DMS 273 treated with DMSO at 0.1 percent for 48 hours (cell line): ENCODE measurements at places on chromosomes 12 and 14.
A peak's percentile ranks its signal among the peaks of the same experiment; 100 is the strongest.

DNA sequence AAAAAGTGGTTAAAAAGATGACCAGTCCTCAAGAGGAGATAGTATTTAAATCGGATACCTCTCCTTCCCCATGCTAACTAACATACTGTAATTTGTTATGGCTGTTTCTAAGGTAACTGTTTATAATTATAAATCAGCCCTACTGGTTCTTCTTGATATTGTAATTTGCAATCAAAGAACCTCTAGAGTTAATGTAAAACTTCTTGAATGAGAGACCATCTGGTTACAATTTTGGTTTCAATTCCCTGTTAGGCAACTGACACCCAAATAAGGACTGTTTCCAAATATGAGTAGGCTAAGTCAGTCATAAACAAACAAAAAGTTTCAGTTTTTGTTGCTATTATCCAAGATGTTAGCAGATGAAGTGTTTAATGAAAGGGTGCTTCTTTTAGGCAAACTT, 120.2 kb upstream of the DNM1L start:
- no peak for DNase-seq

DNA sequence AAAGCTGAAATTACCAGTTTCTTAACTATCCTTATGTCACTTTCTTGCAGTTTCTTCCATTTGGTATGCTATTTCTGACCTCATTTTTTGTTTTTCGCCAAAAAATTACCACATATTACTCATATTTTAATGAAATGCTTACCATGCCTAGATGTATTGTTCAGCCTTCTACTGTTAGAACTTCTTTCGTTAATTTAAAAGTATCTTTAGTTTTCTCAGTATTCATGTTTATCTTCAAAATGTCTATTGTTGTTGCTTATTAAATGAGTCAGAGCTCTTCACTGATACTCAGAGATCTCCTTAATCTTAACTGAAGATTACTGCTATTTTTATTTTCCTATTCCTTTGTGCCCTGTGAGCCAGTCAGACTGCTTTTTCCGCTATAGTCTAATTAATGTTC, 20.5 kb downstream of the RAP1B start:
- no peak for DNase-seq

DNA sequence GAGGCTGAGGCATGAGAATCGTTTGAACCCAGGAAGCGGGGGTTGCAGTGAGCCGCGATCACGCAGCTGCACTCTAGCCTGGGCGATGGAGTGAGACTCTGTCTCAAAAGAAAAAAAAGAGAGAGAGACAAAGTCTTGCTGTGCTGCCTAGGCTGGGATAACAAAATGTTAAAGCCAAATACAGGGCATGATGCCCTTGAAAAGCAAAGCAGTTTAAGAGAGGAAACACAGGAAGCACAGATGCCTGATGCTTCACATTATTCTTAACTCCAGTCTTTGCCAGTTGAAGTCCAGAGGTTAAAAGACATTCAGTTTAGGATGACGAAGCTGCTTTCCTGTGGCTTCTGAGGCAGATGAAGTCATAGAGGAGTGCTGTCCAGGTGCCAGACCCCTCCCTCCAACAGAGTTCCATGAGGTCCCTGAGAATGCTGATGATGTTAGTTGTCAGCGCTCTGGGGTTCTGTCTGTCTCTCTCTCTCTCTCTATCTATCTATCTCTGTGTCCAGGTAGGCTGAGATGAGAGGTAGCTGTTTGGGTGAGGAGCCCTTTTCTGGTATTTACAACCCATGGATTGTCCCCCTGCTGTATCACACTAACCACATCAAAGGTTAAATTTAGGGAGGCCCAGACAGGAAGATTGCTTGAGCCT, 4.9 kb upstream of the MRPL52 start:
- DNase-seq, result no peak

GRCh38 chr14:55665067-55665675, 85.2 kb downstream of the KTN1 start:
- DNase-seq, result no peak

- no peak for DNase-seq
Observed at GRCh38 chr14:103104654-103105452, 10.3 kb downstream of the EXOC3L4 start.

DNA sequence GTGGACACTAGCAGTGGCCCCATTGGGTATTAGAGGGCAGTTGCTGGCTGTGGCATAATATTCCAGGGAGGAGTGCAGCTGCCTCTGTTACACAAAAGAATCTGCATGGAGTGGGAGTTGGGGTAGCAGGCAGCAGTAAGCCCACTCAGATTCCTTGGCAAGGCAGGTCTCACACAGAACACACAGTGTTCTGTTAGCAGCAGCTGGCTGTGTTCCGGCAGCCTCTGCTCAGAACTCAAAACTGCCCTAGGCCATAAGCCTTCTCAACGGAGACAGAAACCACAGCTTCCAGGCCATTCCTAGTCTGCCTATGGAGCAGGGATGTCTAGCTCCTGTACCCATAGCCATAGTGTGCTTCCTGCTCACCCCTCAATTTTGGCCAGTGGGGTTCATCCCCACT, 1085.4 kb downstream of the SLC6A15 start:
- DNase-seq, result no peak

DNA sequence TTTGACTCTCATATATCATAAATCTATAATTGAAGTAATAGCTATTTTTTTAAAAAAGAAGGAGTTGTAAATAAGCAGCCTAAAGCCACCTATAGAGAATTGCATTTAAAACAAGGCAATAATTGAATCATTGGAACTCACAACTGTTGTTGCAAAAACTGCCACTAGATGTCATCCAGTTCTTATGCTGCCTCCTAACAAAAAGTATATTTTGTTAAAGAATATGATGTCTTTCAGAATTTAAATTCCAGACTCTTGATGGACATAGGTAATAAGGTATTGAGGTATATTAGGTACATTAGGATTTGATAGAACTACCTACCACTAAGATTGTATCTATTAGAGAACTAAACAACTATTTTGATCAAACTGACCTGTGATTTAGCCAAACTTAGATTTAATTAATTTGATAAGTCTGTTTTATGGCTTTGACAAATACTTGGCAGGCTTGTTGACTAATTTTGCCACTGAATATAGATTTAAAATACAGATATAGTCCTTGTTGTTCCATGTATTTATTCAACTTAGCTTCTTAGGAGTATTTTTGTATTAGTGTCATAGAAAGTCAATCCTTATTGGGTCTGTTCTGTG, 401.4 kb downstream of the RPL10L start:
- no peak for DNase-seq

GRCh38 chr12:112327209-112327938, 54.9 kb downstream of the HECTD4 start:
- peak; percentile 8 for DNase-seq

DNA sequence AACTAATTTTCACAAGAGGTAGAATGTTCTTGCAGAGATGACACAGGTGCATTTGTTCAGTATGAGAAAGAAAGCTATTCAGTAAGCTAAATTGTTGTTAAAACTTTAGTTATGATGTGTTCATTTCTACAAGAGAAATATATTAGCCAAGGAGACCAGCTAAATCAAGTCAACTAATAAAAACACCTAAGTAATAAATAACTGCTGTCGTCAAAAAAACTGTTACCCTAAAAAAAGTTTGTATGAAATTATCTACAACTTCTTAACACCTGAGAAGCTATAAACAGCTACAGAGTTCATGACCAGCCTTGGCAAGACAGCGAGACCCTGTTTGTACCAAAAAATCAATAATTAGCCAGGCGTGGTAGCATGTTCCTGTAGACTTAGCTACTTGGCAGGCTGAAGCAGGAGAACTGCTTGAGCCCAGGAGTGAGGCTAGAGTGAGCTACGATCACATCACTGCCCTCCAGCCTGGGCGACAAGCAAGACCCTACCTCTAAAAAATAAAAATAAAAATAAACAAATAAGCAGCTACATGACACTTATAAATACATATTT, 67.6 kb upstream of the AP4S1 start:
- DNase-seq, result no peak

DNA sequence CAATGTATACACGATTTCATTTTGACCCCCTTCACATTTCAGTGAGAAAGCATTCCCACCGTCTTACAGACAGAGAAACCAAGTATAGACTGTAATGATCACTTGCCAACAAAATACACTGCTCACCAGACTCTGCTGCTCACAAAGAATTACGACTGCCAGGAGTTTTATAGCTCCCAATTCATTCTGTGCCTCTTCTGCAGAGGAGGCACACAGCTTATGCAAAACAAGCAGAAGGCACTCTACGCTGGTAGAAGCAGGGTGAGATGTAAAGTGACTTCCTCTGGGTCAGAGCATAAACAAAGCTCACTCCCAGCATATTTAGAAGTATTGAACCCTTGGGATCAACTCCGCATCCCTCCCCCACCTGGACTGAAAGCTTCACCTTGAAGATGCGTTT, 14.6 kb downstream of the SPTB start:
- no peak for DNase-seq

- DNase-seq, result no peak
Observed at GRCh38 chr12:67693894-67694293, 45.3 kb downstream of the DYRK2 start.
